ENCODE measurements at places on chromosomes 7 and 10. TPM values are rescaled to one million over a fixed set of nuclear protein-coding genes. Genes with fewer than 3 reads are reported as not detected.

Gene DIP2C
- total RNA-seq, result 4.8 TPM

Gene CYP3A7
- total RNA-seq, result 0.07 TPM

Gene FAM237B
- total RNA-seq, result not detected

Gene PTN
- 0.07 TPM for total RNA-seq

Gene SLC25A28
- total RNA-seq, result 15.4 TPM

Gene TDRD1
- total RNA-seq, result not detected

Gene PIP
- not detected for total RNA-seq

Gene SP4
- 14.4 TPM for total RNA-seq

Gene PRSS37
- not detected for total RNA-seq

Gene TMEM26
- not detected for total RNA-seq

Gene MBL2
- not detected for total RNA-seq

Gene FAM25G
- total RNA-seq, result not detected

Gene TWIST1
- not detected for total RNA-seq

Gene KLLN
- total RNA-seq, result 0.34 TPM

Gene FAM131B
- 0.34 TPM for total RNA-seq

Gene ARPC1A
- 141 TPM for total RNA-seq

Gene TFPI2
- total RNA-seq, result 1.7 TPM

Gene OR2A2
- total RNA-seq, result not detected

Gene RELN
- 0.34 TPM for total RNA-seq

Gene SLC18A2
- not detected for total RNA-seq

Gene SPDYE8
- not detected for total RNA-seq

Gene AKR1C8
- total RNA-seq, result not detected

Gene ASB10
- total RNA-seq, result not detected

Data from nasal cavity respiratory epithelium epithelial cell of viscerocranial mucosa (primary cell).